ENCODE measurements at places on chromosomes 6 and 20.

GRCh38 chr6:157152556-157152955 is 170.8 kb downstream of the TMEM242 start:
- DNase-seq, result no peak

GRCh38 chr6:91476000-91476399 is 889.1 kb upstream of the MAP3K7 start:
- no peak for DNase-seq

- DNase-seq, result no peak
Observed at GRCh38 chr6:11681770-11682169, 96.8 kb downstream of the ADTRP start.

GRCh38 chr6:9039258-9039657 is 603.9 kb upstream of the SLC35B3 start:
- no peak for DNase-seq

GRCh38 chr20:35600176-35600992 is 15.2 kb upstream of the SPAG4 start:
- DNase-seq, result no peak

- no peak for DNase-seq
Observed at GRCh38 chr6:100160930-100161329, 166.9 kb upstream of the MCHR2 start.

DNA sequence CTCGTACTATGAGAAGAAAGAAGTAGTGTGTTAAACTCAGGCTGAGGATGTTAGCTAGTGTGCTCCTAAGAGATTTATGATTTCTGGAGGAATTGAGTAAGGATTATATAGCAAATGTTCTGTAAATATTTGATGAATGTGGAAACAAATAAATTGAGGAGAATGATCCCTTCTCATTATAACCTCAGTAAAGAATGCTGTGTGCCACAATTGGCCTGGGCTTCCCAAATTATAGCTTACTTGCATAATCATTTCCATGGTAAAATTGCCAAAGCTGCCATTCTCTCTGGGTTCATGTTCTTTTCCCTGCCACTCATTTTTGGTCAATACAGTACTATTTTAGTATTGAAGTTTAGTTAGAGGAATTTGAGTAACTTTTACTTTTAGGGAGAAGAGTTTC is 128.5 kb downstream of the FLRT3 start:
- DNase-seq, result no peak

GRCh38 chr6:89412071-89413005 is at the start of gene RRAGD:
Gene RRAGD (minus strand): TSS chr6:89412273. CDS start chr6:89411993, 280 bp downstream.
- peak; percentile 64 for DNase-seq

DNA sequence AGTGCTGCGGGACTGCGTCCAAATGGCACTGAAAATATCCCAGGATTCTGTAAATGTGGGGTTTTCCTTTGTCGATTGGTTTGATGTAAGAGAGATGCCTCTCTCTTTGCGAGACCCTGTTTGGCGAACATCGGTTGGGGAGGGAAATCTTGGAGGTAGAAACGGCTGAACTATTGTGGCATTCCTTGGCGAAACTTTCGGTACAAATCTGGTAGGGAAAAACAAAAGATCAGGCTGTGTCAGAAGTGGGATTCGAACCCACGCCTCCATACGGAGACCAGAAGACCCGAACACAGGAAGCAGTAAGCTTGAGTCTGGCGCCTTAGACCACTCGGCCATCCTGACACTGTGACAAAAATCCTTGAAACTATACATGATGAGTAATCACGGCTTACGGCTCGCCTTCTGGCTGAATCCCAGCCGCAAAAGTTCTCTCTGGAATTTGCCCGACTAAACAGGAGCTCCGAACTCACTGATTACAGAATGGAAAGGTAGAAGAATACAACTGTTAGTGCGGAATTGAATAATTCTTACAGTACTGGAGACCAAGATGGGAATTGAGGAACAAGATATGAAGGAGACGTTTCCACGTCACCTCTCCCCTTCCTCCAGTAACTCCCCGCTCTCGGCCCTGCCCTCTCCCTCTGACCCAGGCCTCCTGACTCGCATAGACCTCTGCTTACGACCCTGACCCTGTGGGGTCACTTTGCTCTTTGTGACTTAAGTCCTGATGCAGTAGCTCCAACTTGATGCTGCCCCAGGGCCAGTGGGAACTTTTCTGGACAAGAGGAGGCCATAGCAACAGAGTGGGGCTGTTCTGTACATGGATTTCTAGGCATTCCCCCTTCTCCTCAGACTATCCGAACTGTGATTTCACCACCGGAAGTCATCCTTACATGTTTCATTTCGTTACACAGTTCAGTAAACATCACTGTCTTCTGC is 132.8 kb upstream of the ZNF184 start:
- no peak for DNase-seq

Data from CD4-positive, alpha-beta T cell treated with Interleukin-6 at 100 ng/mL for 8 hours (primary cell).